ENCODE measurements at places on chromosomes 3 and 15.

GRCh38 chr15:99213187-99213811 is 36.1 kb downstream of the TTC23 start:
- DNase-seq: peak; percentile 26

DNA sequence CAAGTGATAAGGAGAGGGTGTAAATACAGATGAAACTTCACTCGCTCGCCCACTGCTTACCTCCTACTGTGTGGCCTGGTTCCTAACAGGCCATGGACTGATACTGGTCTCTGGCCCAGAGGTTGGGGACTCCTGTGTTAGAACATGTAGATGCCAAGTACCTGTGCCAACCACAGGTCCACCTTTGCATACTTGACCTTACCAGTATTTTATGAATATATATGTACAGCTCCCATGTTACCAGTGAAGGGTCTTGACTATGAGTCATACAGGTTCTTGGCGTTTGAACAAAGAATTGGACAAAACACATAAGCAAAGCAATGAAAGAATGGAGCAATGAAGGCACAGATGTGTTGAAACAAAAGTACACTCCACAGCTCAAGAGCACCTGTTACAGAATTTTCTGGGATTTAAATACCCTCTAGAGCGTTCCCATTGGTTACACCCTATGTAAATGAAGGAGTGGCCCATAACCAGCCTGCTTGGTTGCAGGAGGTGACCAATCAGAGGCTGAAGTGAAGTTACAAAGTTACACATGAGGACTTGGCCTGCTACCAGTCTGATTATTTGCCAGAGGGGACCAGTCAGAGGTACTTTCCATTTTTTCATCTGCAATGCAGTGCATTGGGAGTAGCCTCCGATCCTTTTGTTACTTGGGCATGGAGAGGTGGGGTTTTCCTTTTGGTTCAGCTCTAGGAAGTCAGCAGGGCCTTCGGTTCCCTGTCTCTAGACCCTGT is 1.7 kb upstream of the GFM1 start:
- DNase-seq: no peak

GRCh38 chr15:99158626-99159412 is 53.9 kb downstream of the SYNM start:
- DNase-seq: no peak

DNA sequence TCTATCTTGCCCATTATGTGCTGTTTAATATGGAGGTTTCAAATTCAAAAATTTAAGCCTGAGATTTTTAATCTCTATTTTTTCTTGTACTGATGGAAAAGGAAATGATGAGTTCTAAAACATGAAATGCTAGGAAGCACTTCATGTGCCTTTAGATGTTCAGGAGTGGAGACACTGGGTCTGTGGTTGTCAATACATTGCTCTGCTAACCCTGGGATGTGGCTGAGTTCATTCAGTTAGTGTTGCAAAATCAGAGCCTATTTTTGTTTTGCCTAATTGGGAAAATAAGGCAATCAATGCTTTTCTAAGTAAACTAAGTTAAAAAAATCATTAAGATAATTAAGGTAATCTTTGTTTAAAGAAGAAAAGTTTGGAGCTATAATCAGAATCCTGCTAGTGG is 83.1 kb downstream of the DIPK2A start:
- no peak for DNase-seq

GRCh38 chr3:171248426-171249111 is 211.6 kb downstream of the TNIK start:
- no peak for DNase-seq

DNA sequence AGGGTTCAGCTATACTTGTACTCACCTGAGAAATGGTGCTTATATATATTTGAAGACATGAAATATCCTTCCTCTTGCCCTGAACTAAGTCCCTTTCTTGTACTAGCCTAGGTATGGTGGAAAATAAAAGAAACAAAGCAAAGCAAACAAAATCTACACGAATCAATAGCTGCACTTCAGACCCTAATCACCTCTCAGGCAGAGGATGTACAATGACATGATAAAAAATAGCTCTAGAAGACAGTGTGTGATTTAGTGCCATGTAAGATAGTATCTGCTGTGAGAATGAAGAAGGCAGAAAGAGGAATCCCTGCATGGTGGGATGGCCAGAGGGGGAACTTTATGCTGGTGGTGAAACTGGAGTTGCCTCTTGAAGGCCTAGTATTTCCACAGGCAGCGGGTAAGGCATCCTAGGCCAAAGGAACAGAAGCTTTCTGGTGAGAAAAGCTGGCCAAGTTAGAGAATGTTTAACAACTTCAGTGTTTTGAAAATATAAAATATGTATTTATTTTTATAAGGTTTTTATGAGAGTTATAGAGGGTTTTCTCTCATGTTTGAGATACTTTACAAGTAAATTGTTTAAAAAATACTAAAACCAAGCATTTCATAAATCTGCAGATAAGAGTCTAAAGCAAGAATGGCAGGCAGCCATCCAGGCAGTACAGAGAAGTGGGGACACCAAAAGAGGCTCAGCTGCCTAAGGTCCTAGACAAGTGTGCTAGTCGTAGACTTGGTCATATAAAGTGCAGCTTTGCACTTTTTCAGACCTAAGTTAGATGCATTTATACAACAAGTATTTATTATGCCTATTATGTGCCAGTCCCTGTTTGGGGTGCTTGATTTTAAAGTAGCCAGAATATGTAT is 14.9 kb downstream of the LEKR1 start:
- DNase-seq: no peak

DNA sequence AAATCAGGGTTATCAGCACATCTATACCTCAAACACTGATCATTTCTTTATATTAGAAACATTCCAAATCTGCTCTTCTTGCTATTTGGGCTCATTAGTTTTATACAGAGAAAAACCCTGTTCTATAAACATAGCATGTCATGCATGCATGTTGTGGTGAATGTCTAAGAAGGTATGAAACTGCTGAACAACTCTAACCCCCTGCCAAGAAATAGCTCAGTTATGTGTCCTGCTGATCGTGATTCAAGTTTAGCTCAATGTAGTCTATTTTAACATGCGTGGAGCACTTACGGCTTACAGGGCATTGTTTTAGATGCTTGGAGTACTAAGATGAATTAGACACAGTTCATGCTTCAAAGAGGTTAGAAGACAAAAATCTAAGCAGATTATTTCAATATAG is 35.8 kb downstream of the MYH15 start:
- no peak for DNase-seq

GRCh38 chr3:30694148-30694547 is 87.7 kb downstream of the TGFBR2 start:
- no peak for DNase-seq

DNA sequence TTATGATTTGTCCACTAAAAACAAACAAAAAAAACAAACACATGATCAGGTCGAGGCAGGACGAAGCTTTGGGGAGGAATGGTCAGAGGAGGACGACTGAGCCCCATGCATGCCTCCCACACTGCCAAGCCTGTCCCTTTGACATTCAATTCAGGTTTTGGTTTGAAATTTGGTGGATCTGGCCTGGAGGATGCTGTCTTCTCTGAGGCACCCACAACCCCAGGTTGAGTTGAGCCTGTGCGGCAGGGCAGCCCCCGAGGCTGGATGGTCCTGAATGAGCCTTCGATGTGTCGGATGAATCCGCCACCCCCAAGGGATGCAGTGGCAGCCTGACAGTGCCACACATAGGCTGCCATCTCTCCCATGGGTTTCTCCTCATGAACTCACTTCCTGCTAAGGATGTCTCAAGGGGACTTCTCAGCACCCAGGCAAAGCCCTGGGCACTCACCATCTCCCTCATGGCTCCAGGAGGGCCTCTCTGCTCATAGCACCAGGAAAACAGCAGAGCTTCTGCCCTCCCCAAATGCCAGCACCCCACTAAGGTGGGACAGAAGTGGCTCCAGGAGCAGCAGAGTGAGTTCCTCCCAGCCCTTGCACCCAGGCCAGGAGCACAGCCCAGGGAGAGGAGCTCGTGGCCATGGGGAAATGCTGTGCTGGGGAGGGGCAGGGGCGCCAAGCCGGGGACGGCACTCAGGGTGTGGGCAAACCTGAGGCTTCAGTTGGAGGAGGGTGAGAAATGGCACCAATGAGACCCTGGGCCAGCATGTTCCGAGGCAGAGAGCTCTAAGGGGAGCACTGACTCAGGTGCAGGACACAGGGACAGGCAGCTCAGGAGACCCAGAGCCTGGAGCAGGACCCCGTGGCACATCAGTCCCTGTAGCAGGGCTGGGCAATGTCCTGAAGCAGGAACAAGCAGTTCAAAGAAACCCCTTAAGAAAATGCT is 18.5 kb downstream of the PRR23E start:
- DNase-seq: no peak

DNA sequence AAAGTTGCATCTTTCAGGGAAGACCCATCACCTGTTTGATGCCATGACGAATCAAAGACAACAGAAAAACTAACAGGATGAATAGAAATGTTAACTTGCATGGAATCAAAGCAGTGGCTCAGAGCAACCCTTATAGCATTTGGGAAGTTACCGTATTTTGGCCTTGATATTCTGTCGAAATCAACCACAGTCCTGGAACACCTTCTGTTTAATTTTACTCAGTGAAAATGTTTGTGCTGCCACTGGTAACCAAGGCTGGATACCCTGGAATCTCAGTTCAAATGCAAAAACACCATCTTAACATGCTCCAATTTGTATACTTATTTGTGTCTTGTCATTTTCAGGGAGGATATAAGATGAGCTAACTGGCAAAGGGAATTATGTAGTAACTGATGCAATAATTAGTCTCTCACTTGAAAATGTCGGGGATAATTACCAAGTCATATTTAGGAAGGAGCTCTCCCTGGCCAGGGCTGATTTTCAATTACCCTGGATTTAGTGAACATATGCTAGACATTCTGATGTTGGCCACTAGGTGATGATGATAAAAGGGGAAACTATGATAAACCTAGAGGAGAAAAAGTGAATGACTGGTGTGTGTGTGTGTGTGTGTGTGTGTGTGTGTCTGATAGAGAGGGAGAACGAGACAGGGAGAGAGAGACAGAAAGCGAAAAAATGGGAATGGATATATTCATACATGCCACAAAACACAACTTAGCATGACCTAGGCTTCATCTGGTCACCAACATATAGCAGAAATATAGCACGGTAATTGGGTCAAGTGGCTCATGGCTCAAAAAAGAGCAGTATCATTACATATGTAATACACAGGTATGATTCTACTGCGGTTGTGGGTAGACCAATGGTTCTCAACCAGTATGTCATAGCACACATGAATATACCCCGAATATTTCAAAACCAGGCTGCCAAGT is 19.0 kb upstream of the PRICKLE2 start:
- no peak for DNase-seq

DNA sequence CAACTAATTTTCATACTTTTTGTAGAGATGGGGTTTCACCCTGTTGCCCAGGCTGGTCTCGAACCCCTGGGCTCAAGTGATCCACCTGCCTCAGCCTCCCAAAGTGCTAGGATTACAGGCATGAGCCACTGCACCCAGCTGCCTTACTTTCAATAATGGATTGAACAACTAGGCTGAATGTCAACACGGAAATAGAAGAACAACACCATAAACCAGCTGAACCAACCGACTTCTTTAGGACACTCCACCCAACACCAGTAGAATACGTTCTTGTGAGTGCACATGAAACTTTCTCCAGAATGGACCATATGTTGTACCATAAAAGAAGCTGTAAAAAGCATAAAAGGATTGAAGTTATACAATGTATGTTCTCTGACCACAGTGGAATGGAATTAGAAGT is 42.9 kb downstream of the GXYLT2 start:
- DNase-seq: no peak

DNA sequence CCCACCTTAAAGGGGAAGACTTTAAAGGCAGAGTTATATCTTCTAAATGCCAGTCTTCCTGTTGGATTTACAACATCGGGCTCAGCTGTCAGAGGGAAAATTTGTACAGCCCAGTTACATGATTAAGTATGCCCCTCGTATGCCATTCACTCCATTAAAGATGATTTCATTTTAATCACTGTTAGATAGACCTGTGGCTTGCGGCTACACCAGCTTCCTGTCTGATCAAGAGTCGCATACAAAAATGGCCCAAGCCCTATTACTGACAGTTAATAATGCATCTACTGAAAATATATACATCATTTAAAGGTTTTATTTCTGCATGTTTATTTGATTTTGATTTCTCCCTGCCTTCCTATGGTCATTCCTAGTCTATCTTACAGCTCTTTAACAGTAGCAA is 7.1 kb downstream of the EIF4E3 start:
- no peak for DNase-seq

DNA sequence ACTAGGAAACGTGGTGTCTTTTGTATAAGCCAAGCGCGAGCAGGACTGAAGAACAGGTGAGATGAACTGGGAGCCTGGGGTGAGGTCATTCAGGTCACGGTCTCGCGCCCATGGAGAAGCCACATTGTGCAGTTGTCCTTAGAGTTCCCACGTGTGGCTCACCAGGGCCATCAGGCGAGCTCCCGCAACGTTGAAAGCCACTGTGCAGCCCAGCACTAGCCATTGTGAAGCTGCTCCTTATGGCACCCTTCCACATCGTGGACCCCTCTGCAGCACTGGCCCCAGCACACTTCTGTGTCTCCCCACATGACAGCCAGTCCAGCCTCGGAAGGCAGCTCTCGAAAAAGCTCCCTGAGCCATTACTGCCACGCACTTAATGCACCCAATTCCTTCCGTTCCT is 7.6 kb upstream of the APBA2 start:
- no peak for DNase-seq

DNA sequence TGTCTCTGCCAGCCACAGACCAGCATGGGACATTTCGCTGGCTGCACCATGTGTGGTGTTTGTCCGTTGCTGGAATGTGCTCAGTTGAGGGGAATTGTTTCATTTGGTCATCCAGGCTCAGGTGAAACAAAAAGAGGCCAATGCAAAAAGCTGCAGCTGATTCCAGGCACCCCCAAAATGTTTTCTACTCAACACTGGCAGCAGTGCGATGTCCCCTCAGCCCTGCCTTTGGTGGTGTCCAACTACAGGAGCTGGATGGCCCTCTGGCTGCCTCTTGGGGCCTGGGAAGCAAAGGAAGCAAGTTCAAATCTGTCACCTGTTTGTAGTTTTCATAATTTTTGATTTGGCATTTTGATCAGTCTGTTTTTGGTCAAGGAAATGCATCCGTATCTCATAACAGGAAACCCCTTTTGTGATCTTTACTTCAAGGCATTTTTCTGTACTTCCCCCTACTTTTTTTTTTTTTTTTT is 141.8 kb downstream of the EEFSEC start:
- DNase-seq: no peak
